ENCODE measurements at places on chromosomes 11 and 22.
A peak's percentile ranks its signal among the peaks of the same experiment; 100 is the strongest.

- DNase-seq: no peak
These were observed 14.3 kb downstream of the TRIM22 start for GRCh38 chr11:5703741-5704536.

GRCh38 chr11:108985236-108985944 lies 320.5 kb downstream of the DDX10 start:
- no peak for DNase-seq

- no peak for DNase-seq
These were observed 71.5 kb downstream of the FCHSD2 start for GRCh38 chr11:73070653-73071052.

- DNase-seq: no peak
These were observed 13.0 kb downstream of the APBB1 start for GRCh38 chr11:6405846-6406245.

- DNase-seq: peak; percentile 8
These were observed 6.3 kb upstream of the KDELR3 start for GRCh38 chr22:38461414-38462081.

GRCh38 chr22:22086501-22087158 lies 104.0 kb upstream of the TOP3B start:
- no peak for DNase-seq

DNA sequence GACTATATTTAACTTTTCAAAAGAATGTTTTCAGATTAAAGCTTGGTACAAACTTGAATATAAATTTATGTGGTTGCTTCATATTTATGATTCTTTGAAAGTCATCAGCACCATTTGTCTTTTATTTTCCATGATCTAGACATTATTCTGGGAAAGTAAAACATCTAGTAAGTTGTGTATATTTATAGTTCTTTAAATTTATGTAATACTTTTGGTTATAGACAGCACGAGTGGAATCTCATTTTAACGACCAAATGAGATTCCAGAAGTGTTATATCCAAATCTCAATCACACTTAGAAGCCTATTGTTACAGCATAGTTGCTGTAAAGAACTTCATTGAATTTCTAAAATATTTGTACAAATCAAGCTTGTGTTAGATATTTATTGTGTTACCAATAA lies 212.3 kb downstream of the DDX10 start:
- DNase-seq: no peak

- DNase-seq: no peak
These were observed 926 bp downstream of the PRR5L start for GRCh38 chr11:36296884-36297543.

DNA sequence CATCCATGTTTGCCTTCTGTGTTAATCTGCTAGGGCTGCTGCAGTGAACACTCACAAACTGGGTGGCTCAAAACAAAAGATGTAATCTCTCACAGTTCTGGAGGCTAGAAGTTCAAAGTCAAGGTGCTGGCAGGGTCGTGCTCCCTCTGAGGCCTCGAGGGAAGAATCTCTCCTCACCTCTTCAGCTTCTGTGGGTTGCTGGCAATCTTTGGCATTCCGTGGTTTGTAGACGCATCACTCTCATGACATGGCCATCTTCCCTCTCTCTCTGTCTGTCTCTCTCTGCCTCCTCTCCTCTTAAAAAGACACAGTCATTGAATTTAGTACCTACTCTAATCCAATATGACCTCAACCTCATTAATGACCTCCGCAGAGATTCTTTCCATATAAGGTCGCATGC lies 78.8 kb downstream of the TSPAN18 start:
- no peak for DNase-seq

DNA sequence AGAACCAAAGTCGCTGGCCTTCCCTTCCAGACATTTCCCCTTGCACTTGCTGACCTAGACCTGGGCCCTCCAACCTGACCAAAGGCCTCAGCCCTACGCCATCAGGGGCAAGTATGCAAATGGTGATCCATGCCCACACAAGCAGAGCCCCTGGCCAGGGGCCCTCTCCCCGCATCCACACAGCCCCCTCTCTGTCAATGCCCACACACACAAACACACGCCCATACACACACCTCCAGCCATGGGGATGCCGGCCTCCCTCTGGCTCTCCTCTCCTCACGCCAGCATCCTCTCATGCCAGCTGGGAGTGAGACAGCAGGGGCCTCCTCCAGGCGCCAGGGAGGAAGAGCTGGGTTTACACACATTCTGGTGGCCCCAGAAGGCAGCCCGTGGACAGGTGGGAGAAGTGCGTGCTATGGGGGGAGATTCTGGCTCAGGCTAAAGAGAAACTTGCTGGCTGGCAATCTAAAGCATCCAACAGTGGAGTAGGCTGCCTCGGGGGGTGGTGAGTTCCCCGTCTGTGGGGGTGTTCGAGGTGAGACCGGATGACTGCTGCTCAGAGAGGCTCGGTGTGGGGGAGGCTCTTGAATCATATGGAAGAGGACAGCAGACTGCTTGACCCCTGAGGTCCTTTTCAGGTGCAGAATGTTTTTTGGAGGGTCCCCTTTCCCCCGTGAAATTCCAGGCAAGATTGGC lies 4.8 kb downstream of the NRXN2 start:
- DNase-seq: no peak
